ENCODE measurements at places on chromosomes 3 and 15.

- DNase-seq: peak; percentile 89
These were observed 3.9 kb upstream of the TLE3 start for GRCh38 chr15:70101459-70102113.

GRCh38 chr3:130820976-130821375, 72.9 kb upstream of the ATP2C1 start:
- DNase-seq: no peak

DNA sequence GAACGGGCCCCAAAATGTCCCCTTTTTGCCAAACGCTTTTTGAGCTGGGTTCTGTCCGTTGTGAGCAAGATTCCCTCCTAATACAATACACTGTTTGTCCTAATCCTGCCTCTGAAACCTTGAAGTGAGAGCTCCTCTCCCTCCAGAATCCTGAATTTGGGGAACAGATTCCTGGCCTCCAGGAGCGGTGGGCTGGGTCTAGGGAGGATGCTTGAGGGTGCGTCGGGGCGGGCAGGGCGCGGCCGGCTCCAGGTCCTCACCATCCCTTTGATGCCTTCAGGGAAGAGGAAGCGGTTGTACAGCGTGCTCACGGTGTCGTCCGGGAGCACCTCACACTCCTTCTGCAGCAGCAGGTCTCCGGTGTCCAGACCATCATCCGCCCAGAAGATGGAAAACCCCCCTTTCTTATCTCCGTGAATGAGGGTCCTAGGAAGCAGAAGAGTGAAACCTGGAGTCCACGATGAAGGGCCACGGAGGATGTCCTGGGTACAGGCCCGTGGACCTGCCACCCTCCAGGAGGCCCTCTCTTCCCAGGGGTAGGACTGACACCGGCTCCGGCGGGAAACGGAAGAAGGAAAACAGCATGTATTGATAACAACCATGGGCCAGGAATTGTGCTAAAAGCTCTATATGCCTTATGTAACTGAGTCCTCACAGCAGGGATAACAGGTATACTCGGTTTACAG, 23.2 kb downstream of the ALDH1L1 start:
- DNase-seq: no peak

GRCh38 chr15:82871832-82872484, 62.5 kb downstream of the WHAMM start:
- DNase-seq: no peak

- DNase-seq: no peak
These were observed 44.5 kb downstream of the NANOGP8 start for GRCh38 chr15:35040339-35041255.

Measured in MM.1S (cell line).